Left kidney (tissue), 8 donors: ENCODE measurements at places on chromosomes 6 and 20. TPM values are rescaled to one million over a fixed set of nuclear protein-coding genes. Genes with fewer than 3 reads are reported as not detected.

Gene MYB
- 5.7 TPM for polyA plus RNA-seq

Gene FERMT1
- polyA plus RNA-seq, result 5.4 TPM

Gene TRIM10
- 0.27 TPM for polyA plus RNA-seq

Gene MOG
- not detected for polyA plus RNA-seq

Gene MCCD1
- 11.9 TPM for polyA plus RNA-seq

Gene ENPP1
- polyA plus RNA-seq, result 25.9 TPM

Gene NRN1
- polyA plus RNA-seq, result 3.6 TPM

Gene MEI4
- polyA plus RNA-seq, result 2.1 TPM

Gene TMEM151B
- polyA plus RNA-seq, result 0.88 TPM

Gene QKI
- 225 TPM for polyA plus RNA-seq

Gene ACSS1
- 28.4 TPM for polyA plus RNA-seq

Gene GJA10
- not detected for polyA plus RNA-seq

Gene VNN1
- 0.23 TPM for polyA plus RNA-seq

Gene TAGAP
- polyA plus RNA-seq, result 0.78 TPM

Gene MATN4
- 0.25 TPM for polyA plus RNA-seq

Gene B3GAT2
- 1.7 TPM for polyA plus RNA-seq

Gene L3MBTL1
- polyA plus RNA-seq, result 26.6 TPM

Gene HLA-DOB
- polyA plus RNA-seq, result 0.32 TPM

Gene HLA-DRB5
- 6.3 TPM for polyA plus RNA-seq

Gene KCNK17
- not detected for polyA plus RNA-seq

Gene COL20A1
- polyA plus RNA-seq, result 1.2 TPM

Gene TMEM170B
- 10.7 TPM for polyA plus RNA-seq

Gene MAP7
- 35.3 TPM for polyA plus RNA-seq

Gene HCK
- 1.8 TPM for polyA plus RNA-seq

Gene GRM1
- polyA plus RNA-seq, result 0.18 TPM

Gene RAET1L
- polyA plus RNA-seq, result not detected

Gene SCUBE3
- 63.6 TPM for polyA plus RNA-seq

Gene AVP
- 0.28 TPM for polyA plus RNA-seq
